ENCODE measurements at places on chromosomes 12 and 14. TPM values are rescaled to one million over a fixed set of nuclear protein-coding genes. Genes with fewer than 3 reads are reported as not detected.

Gene OR8S1
- not detected for total RNA-seq

Gene TBX5
- not detected for total RNA-seq

Gene KRT71
- total RNA-seq, result not detected

Gene FAM222A
- 12.5 TPM for total RNA-seq

DNA sequence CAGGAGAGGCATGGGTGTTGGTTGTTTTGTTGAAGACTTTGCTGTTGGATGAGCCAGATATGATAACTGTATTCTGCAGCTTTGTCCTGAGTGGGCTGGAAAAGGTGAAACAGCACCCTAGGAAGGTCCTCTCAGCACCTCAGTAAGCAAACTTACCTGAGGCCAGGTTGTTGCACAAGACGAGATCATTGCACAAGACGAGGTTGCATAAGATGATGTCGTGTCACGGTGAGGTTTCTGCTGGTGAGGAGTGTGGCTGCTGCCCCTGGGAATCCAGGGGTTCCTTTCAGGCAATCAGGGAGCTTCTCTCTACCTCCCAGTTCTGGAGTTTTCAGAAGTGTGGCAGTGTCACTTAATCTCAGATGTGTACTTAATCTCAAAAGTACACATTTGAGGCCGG is 85.6 kb downstream of the GLT1D1 start:
- no peaks in the 10 kb centered on the region for H3K27me3 ChIP-seq
- no peak for DNase-seq
- no peaks in the 10 kb centered on the region for H3K36me3 ChIP-seq
- H3K27ac ChIP-seq, result no peak overlapping the region

- peaks cover 62% of the 10 kb centered on the region for H3K4me1 ChIP-seq
- peaks cover 5% of the 10 kb centered on the region for H3K36me3 ChIP-seq
Measured at GRCh38 chr14:51004352-51004800, 60.1 kb upstream of the PYGL start.

- no peak overlapping the region for H3K27ac ChIP-seq
- H3K4me3 ChIP-seq, result peak overlapping the region; percentile 96
- no peak for DNase-seq
- H3K36me3 ChIP-seq, result peaks cover 38% of the 10 kb centered on the region
- H3K27me3 ChIP-seq, result peaks cover 13% of the 10 kb centered on the region
- H3K4me1 ChIP-seq, result peaks cover 52% of the 10 kb centered on the region
Measured at GRCh38 chr12:130876758-130877157, 4.9 kb downstream of the RAN start.

GRCh38 chr12:546265-546919 is 86.7 kb downstream of the B4GALNT3 start:
- no peak for DNase-seq
- H3K4me3 ChIP-seq, result no peak overlapping the region
- no peak overlapping the region for H3K27ac ChIP-seq
- peaks cover 19% of the 10 kb centered on the region for H3K4me1 ChIP-seq

DNA sequence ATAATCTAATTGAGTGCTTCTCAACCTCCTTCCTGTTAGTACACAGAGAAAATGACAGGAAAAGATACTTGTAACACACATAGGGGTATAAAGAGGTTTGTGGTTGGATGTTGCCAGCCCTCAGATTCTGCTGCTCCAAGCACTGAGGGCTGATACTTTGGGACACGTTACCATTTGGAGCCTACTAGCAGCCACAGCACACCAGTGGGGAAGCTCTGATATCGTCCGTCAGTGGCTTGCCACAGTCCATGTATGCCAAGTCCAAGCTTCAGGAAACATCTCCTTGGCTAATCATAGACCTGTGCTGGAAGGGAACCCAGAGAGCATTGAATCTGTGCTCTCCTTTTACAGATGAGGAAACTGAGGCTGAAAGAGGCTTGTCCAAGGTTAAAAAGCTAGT is 22.3 kb downstream of the B4GALNT3 start:
- H3K4me1 ChIP-seq, result peaks cover 8% of the 10 kb centered on the region
- H3K27ac ChIP-seq, result no peak overlapping the region
- H3K27me3 ChIP-seq, result peaks cover 4% of the 10 kb centered on the region
- H3K4me3 ChIP-seq, result no peak overlapping the region
- peaks cover 4% of the 10 kb centered on the region for H3K36me3 ChIP-seq

GRCh38 chr12:2118481-2119255 is 65.9 kb downstream of the CACNA1C start:
- no peak for DNase-seq
- no peaks in the 10 kb centered on the region for H3K27me3 ChIP-seq
- H3K4me3 ChIP-seq, result no peak overlapping the region
- H3K4me1 ChIP-seq, result no peaks in the 10 kb centered on the region

DNA sequence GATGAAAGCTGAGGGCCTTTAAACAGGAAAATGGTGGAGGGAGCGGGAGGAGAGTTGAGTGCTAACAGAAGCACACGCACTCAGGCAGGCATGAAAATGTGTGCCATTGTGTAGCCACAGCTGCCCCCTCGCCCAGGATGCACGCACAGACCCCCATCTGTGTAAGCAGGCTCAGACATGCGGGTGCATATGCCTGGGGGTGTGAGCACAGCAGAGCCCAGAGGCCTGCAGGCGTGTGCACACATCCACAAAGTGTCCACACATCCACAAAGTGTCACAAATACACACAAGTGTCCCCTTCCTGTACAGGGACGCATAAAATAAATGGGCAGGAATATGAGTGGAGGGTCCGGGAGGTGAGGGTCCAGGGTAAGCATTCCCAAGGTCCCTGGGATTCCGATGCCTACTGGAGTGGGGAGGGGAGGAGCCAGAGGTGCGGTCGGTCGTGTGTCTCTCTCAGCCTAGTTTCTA is 805 bp upstream of the KRT7 start:
- peaks cover 79% of the 10 kb centered on the region for H3K27me3 ChIP-seq
- DNase-seq, result no peak
- H3K36me3 ChIP-seq, result no peaks in the 10 kb centered on the region
- H3K27ac ChIP-seq, result no peak overlapping the region
- H3K4me3 ChIP-seq, result no peak overlapping the region

DNA sequence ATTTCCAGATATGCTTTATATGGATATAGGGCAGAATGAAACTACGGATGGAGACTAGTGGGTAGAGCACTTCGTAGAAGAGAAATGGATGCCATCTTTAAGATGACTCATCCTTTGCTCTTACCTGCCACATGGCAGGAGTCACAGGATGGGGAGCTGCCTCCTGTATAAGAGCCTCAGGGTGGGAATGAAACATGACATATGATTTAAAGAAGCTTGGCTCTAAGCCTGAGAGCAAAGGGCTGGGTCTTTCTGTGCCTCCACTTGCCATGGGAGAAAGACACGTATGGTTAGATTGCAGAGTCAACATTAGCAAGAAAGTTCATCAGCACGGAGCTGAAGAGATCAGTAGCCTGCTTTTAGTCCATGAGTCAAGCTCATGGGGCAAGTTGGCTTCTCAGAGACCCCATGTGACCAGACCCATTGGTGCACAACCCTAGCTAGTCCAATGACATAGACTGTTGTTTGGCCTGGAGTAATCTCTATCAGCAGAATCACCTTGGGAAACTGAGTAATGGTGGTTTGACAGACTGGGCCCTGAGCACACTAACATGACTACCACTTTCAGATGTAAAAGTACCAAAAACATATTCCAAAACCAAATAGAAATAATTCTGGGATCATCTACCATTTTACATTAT is 38.1 kb upstream of the IL22 start:
- no peaks in the 10 kb centered on the region for H3K27me3 ChIP-seq
- no peaks in the 10 kb centered on the region for H3K4me1 ChIP-seq
- DNase-seq, result no peak
- H3K4me3 ChIP-seq, result no peak overlapping the region
- H3K36me3 ChIP-seq, result peaks cover 3% of the 10 kb centered on the region
- no peak overlapping the region for H3K27ac ChIP-seq

DNA sequence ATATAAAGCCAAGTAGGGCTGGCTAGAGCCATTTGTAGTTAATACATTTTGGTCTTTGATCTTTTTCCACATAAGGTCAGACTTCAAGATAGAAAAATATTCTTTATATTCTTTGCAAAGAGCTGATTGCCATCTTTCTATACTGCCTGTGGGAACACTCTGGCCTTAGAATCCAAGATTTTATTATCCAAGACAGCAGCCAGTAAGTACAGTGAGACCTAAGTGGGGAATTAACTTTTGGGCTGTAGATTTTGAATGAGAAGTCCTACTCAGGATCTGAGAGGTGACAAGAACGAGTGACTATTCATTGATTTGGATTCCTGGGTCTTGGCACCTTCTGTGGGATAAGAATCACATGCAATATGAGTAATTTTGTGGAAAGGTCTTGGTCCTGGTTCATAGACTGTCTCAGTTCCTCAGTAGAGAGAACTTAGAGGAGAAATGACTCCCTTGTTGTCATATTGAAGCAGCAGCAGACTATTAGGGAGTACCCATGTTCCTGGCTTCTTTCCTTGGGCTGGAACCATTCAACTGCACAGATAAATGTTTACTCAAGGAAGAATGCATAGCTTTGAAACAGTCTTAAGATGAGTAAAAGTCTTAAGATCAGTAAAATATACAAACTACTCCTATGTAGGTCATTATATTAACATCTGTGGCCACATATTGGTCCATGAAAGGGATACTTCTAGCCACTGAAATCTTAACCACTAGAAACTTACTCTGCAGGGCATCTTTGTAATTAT is 353.8 kb downstream of the RAD51B start:
- no peak overlapping the region for H3K4me3 ChIP-seq
- H3K4me1 ChIP-seq, result no peaks in the 10 kb centered on the region
- no peaks in the 10 kb centered on the region for H3K27me3 ChIP-seq
- H3K27ac ChIP-seq, result no peak overlapping the region

GRCh38 chr12:125684968-125685790 is 619.9 kb downstream of the AACS start:
- no peaks in the 10 kb centered on the region for H3K4me1 ChIP-seq
- H3K27ac ChIP-seq, result no peak overlapping the region
- H3K36me3 ChIP-seq, result no peaks in the 10 kb centered on the region
- DNase-seq, result no peak

- DNase-seq, result no peak
- H3K27me3 ChIP-seq, result no peaks in the 10 kb centered on the region
Measured at GRCh38 chr12:96228566-96229248, 34.5 kb downstream of the ELK3 start.

DNA sequence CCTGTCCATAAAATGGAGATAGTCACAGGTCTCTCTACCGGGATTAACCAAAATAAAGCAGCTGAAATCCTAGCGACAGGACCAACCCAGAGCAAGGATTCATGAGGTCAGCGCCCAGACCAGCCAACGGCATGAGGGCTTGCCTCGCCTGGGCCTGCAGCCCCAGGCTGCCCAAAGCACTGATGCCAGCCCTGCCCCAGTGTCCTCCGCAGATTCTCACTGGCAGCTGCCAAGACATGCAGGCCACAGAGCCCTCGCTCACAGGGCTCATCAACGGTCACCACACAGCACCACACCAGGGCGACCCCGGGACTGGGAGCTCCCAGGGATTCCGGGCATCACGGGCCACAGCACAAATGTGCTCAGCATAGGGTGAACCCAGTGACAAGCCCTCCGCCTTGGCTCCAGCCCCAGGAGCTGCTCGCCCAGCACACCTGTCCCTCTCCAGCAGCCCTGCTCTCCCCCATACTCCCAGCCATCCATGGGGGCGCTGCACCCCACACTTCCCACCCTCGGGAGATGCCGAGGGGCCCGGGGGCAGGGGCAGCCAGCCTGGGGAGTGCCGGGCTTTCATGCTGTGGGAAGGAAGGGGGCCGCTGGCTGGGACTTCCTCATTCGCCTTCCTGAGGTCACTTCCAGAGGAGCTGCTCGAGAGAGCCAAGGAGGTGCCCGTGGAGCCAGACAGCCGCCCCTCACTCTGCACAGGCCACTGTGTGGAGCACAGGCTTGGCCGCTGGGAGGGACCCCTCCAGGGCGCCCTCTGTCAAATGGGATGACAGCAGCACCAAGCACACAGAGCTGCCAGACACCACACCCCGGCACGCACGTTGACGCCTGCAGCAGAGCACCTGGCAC is 14.1 kb downstream of the RAB35 start:
- H3K27ac ChIP-seq, result no peak overlapping the region
- peaks cover 5% of the 10 kb centered on the region for H3K36me3 ChIP-seq
- no peak overlapping the region for H3K4me3 ChIP-seq
- no peak for DNase-seq
- no peaks in the 10 kb centered on the region for H3K27me3 ChIP-seq

DNA sequence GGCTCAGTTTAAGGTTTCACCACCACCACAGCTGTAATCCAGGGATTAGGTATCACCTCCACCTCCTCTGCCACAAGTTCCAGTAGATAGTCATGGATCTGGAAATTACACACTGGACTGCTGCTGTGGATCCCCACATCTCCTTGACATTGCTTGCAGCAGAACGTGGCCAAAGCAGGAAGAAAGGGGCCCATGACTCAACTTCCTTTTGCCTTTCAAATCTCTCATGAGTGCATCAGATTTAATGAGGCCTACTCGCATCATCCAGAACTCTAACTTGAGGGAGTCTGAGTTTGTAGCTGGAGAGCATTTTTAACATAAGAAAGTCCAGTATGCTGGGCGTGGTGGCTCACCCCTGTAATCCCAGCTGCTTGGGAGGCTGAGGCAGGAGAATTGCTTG is 29.2 kb upstream of the TMED10 start:
- no peak overlapping the region for H3K4me3 ChIP-seq
- no peak overlapping the region for H3K27ac ChIP-seq
- H3K4me1 ChIP-seq, result no peaks in the 10 kb centered on the region
- no peak for DNase-seq
